ENCODE measurements at places on chromosomes 1 and 21.

DNA sequence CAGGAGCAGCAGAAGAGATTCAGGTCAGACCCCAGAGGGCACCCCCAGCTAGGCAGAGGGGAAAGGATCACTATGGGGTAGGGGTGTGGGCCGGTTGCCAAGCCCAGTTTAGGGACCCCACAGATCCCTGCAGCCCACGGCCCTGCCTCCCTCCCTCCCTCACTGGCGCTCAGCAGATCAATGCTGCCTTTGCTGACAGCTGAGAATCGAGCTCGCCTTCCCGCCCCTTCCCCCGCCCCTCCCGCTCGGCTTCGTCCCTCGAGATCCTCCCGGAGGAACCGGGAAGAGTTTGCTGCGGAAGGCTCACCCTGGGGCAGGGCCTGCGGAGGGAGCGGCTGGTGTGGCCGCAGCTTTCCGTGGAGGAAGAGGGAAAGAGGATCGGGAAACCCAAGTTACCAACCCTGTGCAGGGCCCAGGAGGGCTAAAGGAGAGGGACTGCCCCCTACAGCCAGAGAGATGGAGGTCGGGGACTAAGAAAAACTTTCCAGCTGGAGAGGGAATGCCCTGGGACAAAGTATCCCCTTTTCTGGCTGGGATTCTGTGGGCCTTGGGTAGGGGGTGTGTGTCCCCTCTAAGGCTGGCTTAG is 1.1 kb upstream of the KCNQ4 start:
- DNase-seq, result no peak

DNA sequence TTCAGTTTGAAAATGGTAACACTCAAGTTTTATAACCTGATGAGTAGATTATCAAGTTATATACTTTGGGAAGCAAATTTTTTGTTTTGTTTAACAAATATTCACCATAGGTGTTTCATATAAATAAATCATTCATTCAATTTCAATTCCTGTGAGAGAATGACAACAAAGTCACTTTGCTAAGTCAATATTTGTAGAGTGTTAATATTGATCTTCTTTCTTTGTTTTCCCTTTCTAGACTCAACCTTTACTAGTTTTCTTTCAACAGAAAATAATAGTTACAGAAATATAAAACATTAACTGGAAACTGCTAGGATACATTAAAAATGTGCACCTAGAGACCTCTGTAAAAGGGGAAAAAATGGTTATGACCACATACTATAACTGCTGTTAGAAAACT is 11.1 kb downstream of the EFCAB7 start:
- no peak for DNase-seq

- DNase-seq, result no peak
Observed at GRCh38 chr1:2988256-2988655, 33.0 kb upstream of the ACTRT2 start.

DNA sequence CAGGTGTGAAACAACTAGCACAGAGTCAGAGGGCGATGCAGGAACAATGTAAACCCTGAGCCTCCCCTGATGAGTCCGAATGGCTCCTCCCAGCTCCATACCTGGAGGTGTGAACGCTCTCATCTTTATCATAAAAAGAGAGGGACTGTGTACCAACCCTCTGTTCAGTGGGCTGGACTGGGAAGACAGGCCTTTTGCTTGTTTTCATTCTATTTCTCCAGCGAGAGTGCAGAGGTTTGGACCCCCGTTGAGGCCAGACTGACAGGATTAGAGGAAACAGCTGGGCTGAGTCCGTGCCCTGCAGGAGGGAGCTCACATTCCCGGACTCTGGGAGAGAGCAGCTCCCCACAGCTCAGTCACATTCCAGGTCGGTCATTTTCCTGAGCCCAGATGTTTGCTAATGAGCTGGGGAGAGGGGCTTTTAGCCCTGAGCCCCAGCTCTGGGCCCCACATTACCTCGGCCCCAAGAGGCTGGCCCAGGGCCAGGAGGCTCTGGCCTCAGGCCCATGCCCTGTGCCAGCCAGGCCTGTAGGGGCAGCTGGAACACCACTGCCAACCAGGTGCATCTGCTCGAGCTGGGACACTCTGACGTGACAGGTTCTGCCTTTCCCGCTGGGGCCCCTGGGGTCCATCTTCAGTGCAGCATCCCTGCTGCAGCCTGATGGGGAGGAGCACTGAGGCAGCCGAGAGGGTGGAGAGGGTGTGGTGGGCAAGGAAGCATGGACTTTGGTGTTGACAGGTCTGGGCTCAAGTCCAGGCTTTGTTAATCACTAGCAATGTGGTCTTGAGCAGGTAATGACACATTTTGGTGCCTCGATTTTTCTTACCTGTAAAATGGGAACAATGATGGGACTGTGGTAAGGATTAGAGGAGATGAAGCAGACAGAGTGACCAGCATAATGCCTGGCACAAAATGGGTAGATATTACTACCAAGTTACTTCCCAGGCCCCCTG is 3.5 kb upstream of the NBL1 start:
- no peak for DNase-seq

GRCh38 chr1:220149742-220150141 is 55.8 kb downstream of the IARS2 start:
- no peak for DNase-seq

GRCh38 chr1:65615859-65616258 is 176.8 kb upstream of the PDE4B start:
- no peak for DNase-seq

DNA sequence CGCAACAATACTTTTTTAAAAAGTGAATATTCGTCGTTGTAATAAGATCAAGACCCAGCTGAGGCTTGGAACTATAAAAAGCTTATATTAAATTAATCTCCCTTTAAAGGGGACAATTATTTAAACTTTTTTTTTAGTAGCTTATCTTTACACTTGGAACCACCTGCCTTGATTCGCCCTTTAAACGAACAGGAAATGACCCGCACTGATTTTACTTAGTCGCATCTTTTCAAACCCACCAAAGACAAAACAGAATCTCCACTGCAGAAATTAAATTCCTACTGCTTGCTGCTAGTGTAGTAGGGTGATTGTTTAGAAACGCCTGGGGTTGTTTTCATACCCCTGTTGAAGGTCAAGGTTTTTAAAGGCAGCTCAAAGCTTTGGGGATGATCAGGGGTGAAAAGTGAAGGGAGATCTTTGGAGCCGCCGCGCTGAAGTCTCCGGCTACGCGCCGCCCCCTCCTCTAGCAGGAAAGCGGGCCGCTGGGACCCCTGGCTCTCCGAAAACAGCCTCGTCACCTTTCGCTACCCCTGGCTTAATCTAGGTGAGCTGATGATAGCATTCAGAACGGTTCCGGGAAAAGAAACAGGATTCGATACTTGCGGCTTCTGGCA is 163.4 kb downstream of the RUNX1 start:
- DNase-seq, result no peak

DNA sequence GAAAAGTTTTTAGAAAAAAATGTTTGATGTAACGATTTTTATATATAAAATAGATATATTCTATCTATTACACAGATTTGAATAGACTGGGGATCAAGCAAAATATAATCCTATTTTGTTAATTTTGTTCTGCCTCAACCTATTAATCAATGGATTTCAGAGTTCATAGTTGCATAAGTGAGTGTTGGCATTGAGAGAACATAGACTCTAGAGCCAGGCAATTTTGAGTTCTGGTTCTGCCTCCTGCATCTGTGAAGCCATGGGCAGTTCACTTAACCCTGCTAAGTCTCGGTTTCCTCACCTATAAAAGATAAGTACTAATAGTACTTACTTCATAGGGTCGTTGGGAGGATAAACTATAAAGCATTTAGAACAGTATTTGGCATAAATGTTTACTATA is 13.6 kb upstream of the PKN2 start:
- no peak for DNase-seq

- no peak for DNase-seq
Observed at GRCh38 chr1:232883992-232884661, 66.3 kb upstream of the NTPCR start.

DNA sequence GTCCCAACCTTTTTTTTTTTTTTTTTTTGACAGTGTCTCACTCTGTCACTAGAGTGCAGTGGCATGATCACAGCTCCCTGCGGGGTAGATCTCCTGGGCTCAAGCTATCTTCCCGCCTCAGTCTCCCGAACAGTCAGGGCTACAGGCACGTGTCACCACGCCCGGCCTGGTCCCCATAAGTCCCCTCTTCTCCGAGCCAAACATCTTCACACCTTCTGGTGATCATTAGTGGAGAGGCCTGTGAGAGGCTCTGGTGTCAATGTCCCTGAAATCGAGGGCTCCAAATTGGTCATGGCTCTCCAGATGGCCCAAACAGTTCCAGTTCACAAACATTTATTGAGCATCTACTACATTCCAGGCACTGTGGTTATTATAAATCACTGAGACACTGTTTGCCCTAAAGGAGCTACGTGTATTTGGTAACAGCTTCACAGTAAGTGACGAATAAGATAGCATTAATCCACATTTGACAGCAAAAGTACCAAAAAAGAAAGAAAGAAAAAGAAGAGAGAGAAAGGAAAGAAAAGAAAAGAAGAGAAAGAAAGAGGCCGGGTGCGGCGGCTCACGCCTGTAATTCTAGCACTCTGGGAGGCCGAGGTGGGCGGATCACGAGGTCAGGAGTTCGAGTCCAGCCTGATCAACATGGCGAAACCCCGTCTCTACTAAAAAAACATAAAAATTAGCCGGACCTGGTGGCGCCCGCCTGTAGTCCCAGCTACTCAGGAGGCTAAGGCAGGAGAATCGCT is 867 bp upstream of the TIMM17A start:
- DNase-seq, result no peak

- no peak for DNase-seq
Observed at GRCh38 chr1:56409112-56409691, 170.2 kb downstream of the PLPP3 start.

DNA sequence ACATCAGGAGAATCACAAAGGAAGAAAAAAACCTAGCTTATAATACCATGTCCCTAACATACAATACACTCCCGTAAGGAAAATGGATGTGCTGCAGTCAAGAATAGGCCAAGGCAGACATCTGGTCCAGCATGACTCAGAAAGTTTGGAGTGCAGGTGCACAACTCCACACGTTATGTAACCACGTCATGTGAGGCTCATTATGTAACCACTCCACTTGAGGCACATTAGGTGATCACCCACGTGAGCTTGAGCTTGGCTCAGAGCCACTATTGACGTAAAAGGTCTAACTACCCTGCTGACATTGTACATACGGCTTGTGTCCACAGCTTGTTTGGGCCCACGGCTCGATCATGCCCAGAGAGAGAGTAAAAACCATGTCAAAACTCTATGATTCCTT is 99.8 kb upstream of the C1orf21 start:
- no peak for DNase-seq

GRCh38 chr21:41954654-41955499 is 1.1 kb upstream of the C2CD2 start:
- DNase-seq, result no peak

DNA sequence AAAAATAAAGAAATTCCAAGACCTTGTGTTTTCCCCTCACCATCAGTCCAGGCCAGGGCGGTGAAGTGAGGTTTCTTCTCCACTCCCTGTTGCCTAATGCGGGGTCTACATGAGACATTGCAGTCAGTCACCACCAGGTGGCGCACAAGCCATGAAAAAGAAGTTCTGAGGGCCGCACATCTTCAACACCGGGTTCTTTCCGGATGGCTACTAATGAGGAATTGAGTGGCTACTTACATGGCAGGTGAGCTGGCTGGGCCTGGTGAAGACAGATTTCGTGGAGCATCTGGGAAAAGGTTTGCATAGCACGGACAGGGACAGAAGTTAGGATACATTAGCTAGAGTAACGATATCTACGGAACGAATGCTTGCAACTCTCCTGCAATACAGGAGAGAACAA is 15.8 kb upstream of the S100A11 start:
- no peak for DNase-seq

- DNase-seq, result no peak
Observed at GRCh38 chr1:231322880-231323530, 14.6 kb downstream of the EXOC8 start.

GRCh38 chr1:113868387-113869083 is 3.0 kb downstream of the PTPN22 start:
- DNase-seq, result no peak

- DNase-seq, result no peak
Observed at GRCh38 chr1:201650623-201650933, 111.7 kb downstream of the NAV1 start.

DNA sequence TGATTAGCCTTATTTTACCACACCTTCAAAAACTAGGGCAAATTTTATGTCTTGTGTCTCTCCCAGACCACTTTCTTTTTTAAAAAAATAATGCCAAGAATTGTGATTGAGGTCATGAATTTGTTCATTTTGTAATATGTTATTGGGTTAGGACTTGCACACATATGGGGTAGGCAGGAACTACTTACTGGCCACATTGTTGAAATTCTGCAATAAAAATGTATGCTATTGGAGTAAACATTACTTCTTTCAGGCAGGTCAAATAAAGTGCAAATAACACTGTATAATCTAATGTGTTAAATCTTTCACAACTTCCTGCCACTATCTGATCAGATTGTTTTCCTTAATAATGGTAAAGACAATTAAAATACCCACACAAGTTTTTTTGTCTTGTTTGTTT is 166.6 kb upstream of the COL11A1 start:
- no peak for DNase-seq

DNA sequence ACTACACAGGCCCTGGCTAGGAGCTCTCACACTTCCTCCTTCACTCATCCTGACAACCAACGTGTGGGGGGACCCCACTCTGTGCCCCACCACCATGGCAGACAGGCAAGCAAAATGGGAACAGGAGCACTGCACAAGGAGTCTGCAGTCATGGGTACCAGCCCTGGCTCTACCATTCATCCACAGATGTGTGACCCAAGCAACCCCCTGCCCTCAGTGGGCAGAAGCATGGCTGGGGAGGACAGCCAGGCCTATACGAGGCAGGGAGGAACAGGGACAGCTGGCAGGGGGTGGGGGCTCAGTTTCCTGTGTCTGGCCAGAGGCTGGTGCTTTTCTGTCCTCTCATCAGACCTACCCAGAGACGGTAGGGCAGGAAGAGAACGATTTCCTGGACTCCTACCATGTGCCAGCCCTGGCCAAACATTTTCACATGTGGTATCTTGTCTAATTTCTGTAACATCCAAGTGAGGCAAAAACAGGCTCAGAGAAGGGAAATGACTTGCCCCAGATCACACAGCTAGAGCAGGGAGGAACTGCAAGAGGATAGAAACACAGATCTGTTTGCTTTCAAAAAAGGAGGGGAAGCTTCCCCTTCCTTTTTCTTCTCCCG is 178.0 kb downstream of the HIVEP3 start:
- peak; percentile 78 for DNase-seq

DNA sequence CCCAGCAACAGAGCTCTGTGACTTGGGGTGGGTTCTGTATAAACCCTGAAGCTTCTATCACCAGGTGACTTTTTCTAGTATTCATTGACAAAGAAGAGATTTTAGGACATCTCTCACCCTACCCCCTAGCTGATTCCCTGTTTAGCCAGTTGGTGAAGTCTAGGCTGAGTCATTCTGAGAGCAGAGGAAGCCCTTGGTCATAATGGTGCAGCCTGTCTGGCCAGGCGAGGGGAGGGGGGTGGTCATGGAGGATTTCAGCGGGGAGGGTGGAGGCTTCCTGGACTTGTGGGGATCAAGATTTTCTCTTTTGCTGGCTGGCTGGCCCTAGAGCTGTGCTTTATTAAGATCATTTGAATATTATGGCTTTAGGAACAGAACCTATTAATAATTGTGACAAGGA is 262.6 kb downstream of the CAMTA1 start:
- no peak for DNase-seq

Measured in HL-60 (cell line).